ENCODE measurements at places on chromosomes 1 and 21.

DNA sequence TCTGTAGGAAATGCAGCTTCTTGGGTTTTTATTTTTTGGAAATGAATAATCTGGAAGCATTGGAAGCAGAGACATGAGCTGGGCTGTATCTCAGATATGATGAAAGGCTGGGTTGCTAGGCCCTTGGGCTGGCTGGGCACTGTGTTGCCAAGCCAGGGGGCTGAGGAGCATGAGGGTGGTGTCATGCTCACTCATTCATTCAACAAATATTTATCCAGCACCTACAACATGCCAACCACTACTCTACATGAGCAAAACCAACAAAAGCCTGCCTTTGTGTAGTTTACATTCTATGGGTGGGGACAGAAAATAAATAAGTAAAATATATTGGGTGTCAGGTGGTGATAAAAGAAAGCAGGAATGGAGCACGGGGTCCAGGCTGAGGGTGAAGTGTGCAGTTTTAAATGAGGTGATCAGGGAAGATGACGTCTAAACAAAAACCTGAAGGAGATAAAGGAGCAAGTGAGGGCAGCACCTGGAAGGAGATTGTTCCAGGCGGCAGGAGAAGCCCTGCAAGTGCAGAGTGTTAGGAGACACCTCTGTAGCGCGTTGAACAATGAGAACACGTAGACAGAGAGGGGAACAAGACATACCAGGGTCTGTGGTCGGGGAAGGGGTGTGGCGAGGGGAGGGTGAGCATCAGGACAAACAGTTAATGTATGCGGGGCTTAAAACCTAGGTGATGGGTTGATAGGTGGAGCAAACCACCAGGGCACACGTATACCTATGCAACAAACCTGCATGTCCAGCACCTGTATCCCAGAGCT, 10.9 kb downstream of the TAGLN2 start:
- no peak for DNase-seq

- DNase-seq, result no peak
Observed at GRCh38 chr1:74375376-74375775, 137.0 kb downstream of the LRRC53 start.

GRCh38 chr1:175183586-175183985, 9.0 kb downstream of the KIAA0040 start:
- peak; percentile 59 for DNase-seq

DNA sequence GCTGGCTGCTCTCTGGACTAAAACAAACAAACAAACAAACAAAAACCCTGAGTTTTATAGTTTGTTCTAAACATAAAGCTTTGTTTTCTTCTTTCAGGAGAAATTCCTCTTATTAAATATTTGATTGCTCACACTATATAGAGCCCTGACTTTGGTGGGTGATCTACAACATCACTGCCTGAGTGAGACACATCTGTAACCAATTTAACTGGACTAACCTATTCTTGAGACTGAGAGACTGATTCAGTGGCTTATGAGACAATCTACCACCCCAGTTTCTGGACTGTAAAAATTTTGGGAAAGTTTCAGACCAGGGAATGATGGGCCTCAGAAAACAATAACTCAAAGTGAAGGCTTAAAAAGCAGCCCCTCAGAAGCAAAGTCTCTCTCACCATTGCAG, 537.0 kb downstream of the NEGR1 start:
- DNase-seq, result no peak

- DNase-seq, result no peak
Observed at GRCh38 chr1:201281573-201281972, 1.7 kb upstream of the PKP1 start.

DNA sequence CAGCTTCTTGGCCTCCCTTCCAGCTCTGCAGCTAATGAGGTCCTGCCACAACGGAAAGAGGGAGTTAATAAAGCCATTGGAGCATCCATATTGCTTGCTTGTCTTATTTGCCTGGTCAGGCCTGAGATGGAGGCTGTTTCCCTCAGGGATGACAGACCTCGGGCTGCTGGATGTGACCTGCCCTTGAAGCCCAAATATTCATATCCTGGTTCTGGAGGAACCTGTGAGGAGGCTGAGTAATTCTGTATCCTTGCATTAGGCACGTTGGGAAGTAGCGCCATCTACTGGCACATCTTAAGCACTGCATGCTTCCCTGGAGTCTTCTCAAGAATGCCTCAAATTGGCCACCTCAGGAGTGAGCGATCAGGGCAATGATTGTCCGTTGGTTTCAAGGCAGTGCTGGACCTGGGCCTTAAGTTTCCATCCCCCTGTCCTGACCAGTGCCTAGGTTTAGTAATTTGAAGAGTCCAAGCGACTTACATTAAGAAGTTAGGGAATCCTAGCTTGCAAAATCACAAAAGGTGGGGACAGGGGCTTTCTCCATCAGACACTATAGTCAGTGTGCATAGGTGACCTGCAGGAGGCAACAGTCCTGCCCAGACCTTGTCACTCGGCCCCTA, 13.8 kb upstream of the NASP start:
- peak; percentile 76 for DNase-seq

- DNase-seq, result no peak
Observed at GRCh38 chr1:58996341-58997059, 212.7 kb upstream of the JUN start.

GRCh38 chr1:178066908-178067614, 26.8 kb upstream of the RASAL2 start:
- DNase-seq, result no peak

GRCh38 chr21:36437745-36438128, 42.2 kb downstream of the CLDN14 start:
- no peak for DNase-seq

DNA sequence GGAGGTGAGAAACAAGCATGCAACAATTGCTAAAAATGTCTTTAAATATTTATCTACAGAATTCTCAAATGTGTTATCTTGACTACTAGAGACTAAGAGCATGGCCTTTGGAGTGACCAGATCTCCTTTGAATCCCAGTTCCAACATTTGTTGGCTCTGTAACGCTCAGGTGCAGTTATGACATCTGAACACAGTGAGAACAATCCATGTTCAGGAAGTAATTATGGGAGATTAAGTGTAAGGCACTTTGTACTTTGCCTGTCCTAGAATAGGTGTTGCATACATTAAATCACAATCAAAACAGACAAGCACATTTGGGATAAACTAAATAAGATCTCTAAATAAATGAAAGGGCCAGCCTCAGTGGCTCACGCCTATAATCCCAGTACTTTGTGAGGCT, 454.5 kb downstream of the SMYD3 start:
- no peak for DNase-seq

- DNase-seq, result no peak
Observed at GRCh38 chr1:203264052-203264501, 34.6 kb upstream of the CHIT1 start.

- peak; percentile 61 for DNase-seq
Observed at GRCh38 chr1:206461602-206462455, 8.4 kb upstream of the IKBKE start.

- DNase-seq, result no peak
Observed at GRCh38 chr1:178704833-178705232, 20.2 kb upstream of the RALGPS2 start.

DNA sequence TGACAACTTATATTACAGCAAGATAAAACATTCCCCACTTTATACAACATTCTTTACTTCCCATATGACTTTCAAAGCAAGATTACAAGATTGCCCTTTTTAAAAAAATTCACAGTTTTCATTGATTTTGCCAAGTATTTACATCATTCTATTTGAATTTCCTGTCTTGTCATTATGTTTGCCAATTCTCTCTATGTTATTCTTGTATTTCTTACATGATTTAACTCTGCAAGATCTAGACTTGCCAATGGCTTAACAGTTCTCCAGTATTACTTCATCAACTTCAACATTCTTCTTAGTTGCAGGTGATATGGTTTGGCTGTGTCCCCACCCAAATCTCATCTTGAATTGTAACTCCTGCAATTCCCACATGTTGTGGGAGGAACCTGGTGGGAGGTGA, 31.6 kb downstream of the FMO4 start:
- no peak for DNase-seq

- DNase-seq, result no peak
Observed at GRCh38 chr1:59272507-59272906, 24.4 kb upstream of the FGGY start.

DNA sequence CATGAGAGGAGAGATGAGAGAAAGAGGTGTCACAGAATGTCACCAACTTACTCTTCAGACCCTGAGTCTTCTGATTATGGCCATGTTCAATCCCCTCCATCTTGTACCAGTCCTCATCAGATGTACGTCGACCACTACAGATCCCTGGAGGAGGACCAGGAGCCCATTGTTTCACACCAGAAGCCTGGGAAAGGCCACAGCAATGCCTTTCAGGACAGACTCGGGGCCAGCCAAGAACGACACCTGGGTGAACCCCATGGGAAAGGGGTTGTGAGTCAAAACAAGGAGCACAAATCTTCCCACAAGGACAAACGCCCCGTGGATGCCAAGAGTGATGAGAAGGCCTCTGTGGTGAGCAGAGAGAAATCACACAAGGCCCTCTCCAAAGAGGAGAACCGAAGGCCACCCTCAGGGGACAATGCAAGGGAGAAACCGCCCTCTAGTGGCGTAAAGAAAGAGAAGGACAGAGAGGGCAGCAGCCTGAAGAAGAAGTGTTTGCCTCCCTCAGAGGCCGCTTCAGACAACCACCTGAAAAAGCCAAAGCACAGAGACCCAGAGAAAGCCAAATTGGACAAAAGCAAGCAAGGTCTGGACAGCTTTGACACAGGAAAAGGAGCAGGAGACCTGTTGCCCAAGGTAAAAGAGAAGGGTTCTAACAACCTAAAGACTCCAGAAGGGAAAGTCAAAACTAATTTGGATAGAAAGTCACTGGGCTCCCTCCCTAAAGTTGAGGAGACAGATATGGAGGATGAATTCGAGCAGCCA, 8.0 kb downstream of the ELOA start:
- peak; percentile 58 for DNase-seq

DNA sequence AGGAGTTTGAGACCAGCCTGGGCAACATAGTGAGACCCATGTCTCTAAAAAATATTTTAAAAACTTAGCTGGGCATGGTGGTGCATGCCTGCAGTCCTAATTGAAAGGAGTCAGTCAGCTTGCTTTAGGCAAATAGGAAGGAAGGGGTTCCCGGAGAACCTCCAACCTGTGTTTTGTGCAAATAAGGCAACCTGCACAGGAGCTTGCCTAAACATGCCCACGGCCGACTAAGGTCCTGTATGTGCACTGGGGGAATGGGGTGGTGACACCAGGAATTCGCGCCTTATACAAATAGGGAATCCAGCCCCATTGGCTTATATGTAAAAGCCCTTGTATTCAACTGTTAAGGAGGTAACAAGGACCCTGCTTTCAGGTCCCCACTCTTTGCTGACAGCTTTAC, 429.2 kb upstream of the ZP4 start:
- DNase-seq, result no peak

- no peak for DNase-seq
Observed at GRCh38 chr1:49435291-49435690, 588.5 kb downstream of the AGBL4 start.

DNA sequence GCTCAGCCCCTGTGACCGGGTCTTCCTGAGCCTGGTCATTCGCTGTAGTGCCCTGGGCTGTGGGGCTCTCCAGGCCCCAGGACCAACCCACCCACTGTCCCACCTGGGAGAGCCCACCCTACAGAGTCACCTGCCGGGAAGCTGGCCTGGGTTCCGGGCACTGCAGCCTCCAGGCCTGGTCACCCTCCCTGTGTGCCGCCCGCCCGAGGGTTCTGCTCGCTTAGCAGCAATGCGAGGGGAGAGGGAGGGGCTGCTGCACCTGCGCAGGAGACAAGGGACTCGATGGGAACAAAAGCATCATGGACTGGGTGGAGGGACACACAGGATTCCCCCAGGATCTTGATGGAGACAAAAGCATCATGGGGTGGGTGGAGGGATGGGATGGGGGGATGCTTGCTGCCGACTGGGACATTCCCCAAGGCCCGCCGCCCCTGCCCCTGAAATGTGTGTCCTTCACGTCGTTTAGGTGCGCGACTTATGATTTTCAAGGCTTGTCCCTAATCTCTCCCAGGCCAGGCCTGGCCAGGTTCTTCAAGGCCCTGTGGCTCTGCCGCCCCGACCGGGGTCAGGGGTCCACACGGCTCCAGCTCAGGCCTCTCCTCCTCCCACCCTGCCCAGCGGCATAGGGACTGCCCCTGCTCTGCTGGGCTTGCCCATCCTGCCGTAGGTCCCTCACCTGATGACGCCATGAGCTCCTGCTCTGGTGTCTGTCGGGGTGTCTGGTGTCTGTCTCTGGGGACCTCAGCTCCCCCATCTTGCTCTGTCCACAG, 1.7 kb downstream of the KRTAP10-8 start:
- no peak for DNase-seq

DNA sequence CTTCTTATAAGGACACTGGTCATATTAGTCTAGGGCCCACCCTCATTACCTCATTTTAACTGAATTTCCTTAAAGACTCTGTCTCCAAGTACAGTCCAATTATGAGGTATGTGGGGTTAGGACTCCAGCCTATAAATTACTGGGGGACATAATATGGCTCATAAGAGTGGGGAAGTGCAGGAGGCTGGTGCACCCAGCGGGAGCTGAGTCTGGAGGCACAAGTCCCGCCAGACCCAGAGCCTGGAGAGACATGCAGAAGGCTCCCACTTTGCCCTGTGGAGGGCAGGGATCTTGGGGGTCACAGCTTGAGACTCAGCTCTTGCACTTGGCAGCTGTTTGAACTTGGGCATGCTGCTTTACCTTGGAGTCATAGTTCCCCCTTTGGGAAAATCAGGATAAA, 250.4 kb downstream of the RHOU start:
- DNase-seq, result peak; percentile 15

GRCh38 chr1:17819129-17819802, 64.1 kb downstream of the ACTL8 start:
- DNase-seq, result peak; percentile 19

DNA sequence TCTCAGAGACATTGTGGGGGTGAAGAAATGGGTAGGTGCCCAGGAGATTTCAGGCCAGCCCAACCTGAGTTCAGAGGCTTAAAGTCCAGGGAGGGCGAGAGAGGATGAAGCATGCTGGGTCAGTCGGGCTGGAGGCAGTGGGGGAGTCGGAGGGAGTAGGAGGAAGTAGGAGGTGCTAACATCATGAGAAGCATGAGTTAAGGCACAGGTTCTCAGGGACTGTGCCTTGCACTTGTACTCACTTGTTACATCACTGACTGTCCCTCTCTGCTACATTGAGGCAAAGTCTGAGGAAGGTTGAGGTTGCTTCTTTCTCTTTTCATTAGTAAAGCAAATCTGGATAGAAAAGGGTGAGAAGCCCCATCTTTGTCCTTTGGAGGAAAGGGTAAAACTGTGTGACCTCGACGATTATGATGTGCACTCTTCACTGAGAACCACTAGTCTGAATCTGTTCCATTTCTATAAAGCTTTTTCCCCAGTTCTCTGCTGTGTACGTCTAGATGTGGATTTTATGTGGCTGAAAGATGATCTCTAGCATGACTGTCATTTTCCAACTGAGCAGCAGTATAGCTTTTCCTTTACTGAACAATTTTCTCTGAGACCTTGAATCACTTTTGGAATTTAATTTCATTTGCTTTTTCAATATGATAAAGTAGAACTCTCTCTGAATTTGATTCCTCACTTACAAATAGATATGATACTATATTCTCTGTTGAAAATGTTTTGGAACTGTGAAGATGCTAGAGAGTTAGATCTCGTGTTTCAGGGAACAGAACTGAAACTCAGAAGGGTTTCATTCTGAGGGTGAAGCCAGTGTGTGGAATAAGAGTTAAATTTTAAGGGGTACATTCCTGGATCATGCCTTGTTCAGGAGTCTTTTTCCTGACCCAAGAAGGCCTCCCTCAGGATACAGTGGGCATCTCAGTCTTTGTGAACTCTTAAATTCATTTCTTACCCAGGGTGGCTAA, 94.6 kb downstream of the FGGY start:
- DNase-seq, result no peak
